ENCODE measurements at places on chromosomes 7 and 10. TPM values are rescaled to one million over a fixed set of nuclear protein-coding genes. Genes with fewer than 3 reads are reported as not detected.

Gene HTR7
- total RNA-seq = 0.65 TPM

Gene PRPS1L1
- not detected for total RNA-seq

Gene AGMO
- total RNA-seq = 0.85 TPM

Gene LIPJ
- total RNA-seq = not detected

Gene MBL2
- total RNA-seq = not detected

Gene IFIT5
- total RNA-seq = 26.3 TPM

Gene ARMC3
- total RNA-seq = not detected

Gene INMT
- 123 TPM for total RNA-seq

Gene CREB5
- 6.6 TPM for total RNA-seq

Gene MYOZ1
- total RNA-seq = 0.99 TPM

Gene PRR15
- 1.8 TPM for total RNA-seq

Gene ELFN1
- 1.5 TPM for total RNA-seq

Gene PALD1
- total RNA-seq = 10.1 TPM

Gene REPIN1
- total RNA-seq = 110 TPM

Gene ZSCAN25
- 17.5 TPM for total RNA-seq

Gene TMEM213
- total RNA-seq = 32.8 TPM

Gene GFRA1
- total RNA-seq = 2.4 TPM

Gene ITIH2
- 0.55 TPM for total RNA-seq

Gene TAS2R3
- 2.7 TPM for total RNA-seq

Gene FAM25A
- not detected for total RNA-seq

Gene NEURL1
- 0.76 TPM for total RNA-seq

Gene CYP26C1
- 0.09 TPM for total RNA-seq

Gene LIPF
- not detected for total RNA-seq

Gene PPP1R9A
- total RNA-seq = 25.9 TPM

Gene OR9A2
- not detected for total RNA-seq

Gene ATOH7
- not detected for total RNA-seq

Gene LRRC17
- 8.7 TPM for total RNA-seq

Measured in left lung (tissue), 14 donors.